ENCODE measurements at places on chromosomes 6 and 20. TPM values are rescaled to one million over a fixed set of nuclear protein-coding genes. Genes with fewer than 3 reads are reported as not detected.

Gene ADGRB3
- polyA plus RNA-seq = not detected

Gene MAS1
- polyA plus RNA-seq = not detected

Gene TSPO2
- not detected for polyA plus RNA-seq

Gene BPIFB2
- polyA plus RNA-seq = not detected

Gene GLP1R
- not detected for polyA plus RNA-seq

Gene PRSS16
- polyA plus RNA-seq = 3.2 TPM

Gene COL10A1
- polyA plus RNA-seq = 0.36 TPM

Gene TUBB
- 156 TPM for polyA plus RNA-seq

Gene FHL5
- polyA plus RNA-seq = not detected

Gene AK9
- 8.2 TPM for polyA plus RNA-seq

Gene GSTA4
- polyA plus RNA-seq = 4.1 TPM

Gene SLC17A1
- polyA plus RNA-seq = not detected

Gene KIF25
- polyA plus RNA-seq = not detected

Gene BCKDHB
- polyA plus RNA-seq = 17.4 TPM

Gene MRPS18B
- 146 TPM for polyA plus RNA-seq

Gene AIG1
- 23.0 TPM for polyA plus RNA-seq

Gene IMPG1
- polyA plus RNA-seq = not detected

Gene DEFB124
- not detected for polyA plus RNA-seq

Gene FABP7
- polyA plus RNA-seq = not detected

Gene BNIP5
- not detected for polyA plus RNA-seq

Gene TREML2
- polyA plus RNA-seq = 12.4 TPM

Gene NPBWR2
- polyA plus RNA-seq = not detected

Gene EDN3
- polyA plus RNA-seq = not detected

Gene LY86
- 394 TPM for polyA plus RNA-seq

Gene SLC2A10
- polyA plus RNA-seq = not detected

Gene ELOVL4
- polyA plus RNA-seq = not detected

Gene MCCD1
- not detected for polyA plus RNA-seq

Gene TMC2
- polyA plus RNA-seq = not detected

Gene SAPCD1
- not detected for polyA plus RNA-seq

Gene LINC00237
- polyA plus RNA-seq = not detected

Gene C6orf132
- not detected for polyA plus RNA-seq

Gene OVOL2
- not detected for polyA plus RNA-seq

Gene CDSN
- polyA plus RNA-seq = not detected

Gene CD40
- polyA plus RNA-seq = 217 TPM

Gene SYNJ2
- 13.7 TPM for polyA plus RNA-seq

Gene LSM2
- polyA plus RNA-seq = 100 TPM

Gene MAN1A1
- 16.9 TPM for polyA plus RNA-seq

Gene BPIFB4
- polyA plus RNA-seq = not detected

Gene KHDC1L
- not detected for polyA plus RNA-seq

Gene TMEM244
- polyA plus RNA-seq = 0.84 TPM

Gene CBFA2T2
- polyA plus RNA-seq = 22.8 TPM

Gene TSHZ2
- 0.73 TPM for polyA plus RNA-seq

Gene PNLDC1
- 0.89 TPM for polyA plus RNA-seq

All from IgD-negative memory B cell (primary cell).